ENCODE measurements at places on chromosomes 6 and 20. TPM values are rescaled to one million over a fixed set of nuclear protein-coding genes. Genes with fewer than 3 reads are reported as not detected.

The LBP gene
- 0.12 TPM for total RNA-seq

The RBPJL gene
- total RNA-seq: not detected

The LGSN gene
- not detected for total RNA-seq

The SPEF1 gene
- 0.65 TPM for total RNA-seq

The GPLD1 gene
- 3.3 TPM for total RNA-seq

The FKBP1C gene
- 1.0 TPM for total RNA-seq

The ARFGEF3 gene
- total RNA-seq: 0.72 TPM

The SIRPG gene
- not detected for total RNA-seq

The PDE10A gene
- total RNA-seq: 133 TPM

The BEND6 gene
- 1.3 TPM for total RNA-seq

The HLA-E gene
- total RNA-seq: 181 TPM

The UBE2C gene
- total RNA-seq: not detected
